ENCODE measurements at places on chromosomes 7 and 10. TPM values are rescaled to one million over a fixed set of nuclear protein-coding genes. Genes with fewer than 3 reads are reported as not detected.

DNA sequence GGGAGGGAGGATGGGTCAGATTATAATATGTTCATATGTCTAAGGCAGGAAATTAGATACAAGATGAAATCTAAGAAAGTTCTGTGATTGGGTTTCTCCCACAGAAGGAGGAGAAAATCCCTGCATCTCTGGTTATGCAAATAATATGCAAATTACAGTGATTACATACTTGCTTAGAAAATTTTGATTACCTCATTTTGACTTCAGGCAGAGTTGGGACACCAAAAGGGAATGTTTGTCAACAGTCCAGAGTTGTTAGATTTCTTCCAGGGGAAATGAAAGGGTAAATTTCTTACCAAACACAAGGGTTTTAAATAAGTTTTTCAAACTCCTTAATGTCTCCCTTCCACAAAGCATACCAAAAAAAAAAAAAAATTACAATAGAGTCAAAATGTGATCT, 101.4 kb upstream of the STEAP1B start:
- no peak for DNase-seq

SAMD9L gene
- 12.7 TPM for total RNA-seq

ADAM12 gene
- total RNA-seq: under 0.01 TPM

GRCh38 chr10:31112961-31113360, 81.3 kb upstream of the ZNF438 start:
- DNase-seq: no peak

DNA sequence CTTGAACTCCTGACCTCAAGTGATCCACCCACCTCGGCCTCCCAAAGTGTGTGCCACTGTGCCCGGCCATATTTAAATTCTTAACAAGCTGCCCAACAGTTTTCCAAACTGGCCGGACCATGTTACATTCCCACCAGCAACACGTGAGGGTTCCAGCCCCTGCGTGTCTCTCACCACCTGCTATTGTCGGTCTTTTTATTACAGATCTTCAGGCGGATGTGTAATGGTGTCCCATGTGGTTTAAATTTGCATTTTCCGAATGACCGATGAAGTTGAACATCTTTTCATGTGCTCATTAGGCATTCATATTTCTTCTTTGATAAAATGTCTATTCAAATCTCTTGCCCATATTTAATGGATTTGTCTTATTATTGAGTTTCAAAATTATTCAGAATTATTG, 11.5 kb downstream of the ELFN1 start:
- DNase-seq: no peak

- no peak for DNase-seq
These were observed 290.0 kb downstream of the SORCS1 start for GRCh38 chr10:106874604-106874889.

SYCE1 gene
- total RNA-seq: not detected

DNA sequence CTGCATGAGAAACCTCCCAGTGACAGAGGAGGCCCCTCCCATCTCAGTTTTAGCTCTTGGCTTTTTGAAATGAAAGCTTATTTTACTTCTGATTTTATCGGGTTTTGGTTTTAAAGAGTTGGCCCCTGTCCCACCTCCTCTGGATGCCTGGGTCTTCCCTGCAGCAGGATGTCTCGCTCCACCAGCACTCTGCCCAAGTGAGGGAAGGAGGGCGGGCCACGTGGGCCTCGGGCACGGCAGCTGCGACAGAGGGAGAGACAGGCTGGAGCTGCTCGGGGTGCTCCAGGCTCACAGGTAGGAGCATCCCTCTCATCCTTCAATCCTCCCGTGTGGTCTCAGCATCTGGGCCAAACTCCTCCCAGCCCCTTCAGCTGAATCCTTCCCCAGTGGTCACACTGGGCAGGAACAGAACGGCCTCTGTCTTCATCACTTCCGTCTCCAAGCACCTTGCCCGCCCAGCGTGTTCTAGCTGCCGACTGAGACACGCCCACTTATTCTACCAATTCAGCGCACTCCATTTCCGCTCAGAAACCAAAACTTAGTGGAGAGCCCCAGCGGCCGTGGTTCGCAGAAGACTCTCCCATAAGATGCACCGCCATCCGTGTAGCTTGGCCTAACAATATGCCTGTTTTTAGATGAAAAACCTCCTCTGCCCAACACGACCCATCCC, 222.9 kb downstream of the GLRX3 start:
- no peak for DNase-seq

- no peak for DNase-seq
These were observed 957.8 kb downstream of the NXPH1 start for GRCh38 chr7:9391221-9391620.

GRCh38 chr10:132187430-132188138, 836 bp downstream of the DPYSL4 start:
- no peak for DNase-seq

- no peak for DNase-seq
These were observed 7.8 kb downstream of the CPA5 start for GRCh38 chr7:130352194-130353074.

NOBOX gene
- not detected for total RNA-seq

ZNF503 gene
- total RNA-seq: 0.81 TPM

DNA sequence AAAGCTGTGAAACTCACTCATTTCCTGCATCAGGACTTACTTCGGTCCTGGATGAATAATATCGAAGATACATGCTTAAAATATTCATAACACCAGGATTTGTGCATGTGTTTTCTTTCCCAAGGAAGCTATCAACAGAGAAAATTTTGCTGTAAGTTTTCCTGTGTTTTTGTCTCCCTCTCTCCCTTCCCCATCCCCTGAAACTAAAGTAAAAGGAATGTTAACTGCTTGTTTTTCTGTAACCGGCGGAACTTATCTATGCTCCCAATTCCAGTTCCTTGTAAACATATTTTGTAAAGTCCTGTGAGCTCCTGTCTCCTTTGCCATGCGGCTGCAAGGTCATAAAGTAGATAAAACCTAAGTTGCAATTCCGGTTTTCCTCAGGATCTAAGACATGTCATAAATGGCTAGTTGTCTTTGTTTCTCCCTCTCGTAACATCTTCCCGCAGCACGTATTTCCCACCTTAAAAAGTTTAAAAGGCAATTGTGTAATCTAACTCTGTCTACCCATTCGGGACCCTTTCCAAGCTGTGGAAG, 79.0 kb upstream of the POM121L12 start:
- no peak for DNase-seq

SEMA3E gene
- not detected for total RNA-seq

PRPS1L1 gene
- total RNA-seq: under 0.01 TPM

- DNase-seq: no peak
These were observed 332.6 kb upstream of the ZNF32 start for GRCh38 chr10:43981232-43981631.

PPP1R3A gene
- not detected for total RNA-seq

GRCh38 chr10:121998462-121998861, 9.5 kb downstream of the TACC2 start:
- DNase-seq: no peak

LIPJ gene
- total RNA-seq: 0.27 TPM

DNA sequence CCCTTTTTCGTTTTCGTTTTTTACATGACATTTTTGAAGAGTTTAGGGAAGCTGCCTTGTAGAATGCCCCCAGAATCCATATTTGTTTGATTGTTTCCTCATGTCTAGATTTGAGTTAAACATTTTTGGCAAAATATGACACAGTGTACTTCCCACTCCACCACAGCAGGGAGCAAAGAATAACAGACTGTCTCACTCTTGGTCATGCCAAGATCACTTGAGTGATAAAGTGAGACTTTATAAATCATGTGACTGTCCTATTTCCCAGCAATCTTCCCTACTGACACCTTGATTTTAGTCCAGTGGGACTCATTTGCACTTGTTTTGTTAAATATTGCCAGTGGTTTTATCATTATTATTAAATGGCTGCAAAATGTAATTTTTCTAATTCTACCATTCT, 44.4 kb upstream of the USP6NL start:
- no peak for DNase-seq

- DNase-seq: no peak
These were observed 25.0 kb upstream of the ELFN1 start for GRCh38 chr7:1645071-1645409.

All from hematopoietic multipotent progenitor cell (in vitro differentiated cells).